ENCODE measurements at places on chromosomes 3 and 15.

DNA sequence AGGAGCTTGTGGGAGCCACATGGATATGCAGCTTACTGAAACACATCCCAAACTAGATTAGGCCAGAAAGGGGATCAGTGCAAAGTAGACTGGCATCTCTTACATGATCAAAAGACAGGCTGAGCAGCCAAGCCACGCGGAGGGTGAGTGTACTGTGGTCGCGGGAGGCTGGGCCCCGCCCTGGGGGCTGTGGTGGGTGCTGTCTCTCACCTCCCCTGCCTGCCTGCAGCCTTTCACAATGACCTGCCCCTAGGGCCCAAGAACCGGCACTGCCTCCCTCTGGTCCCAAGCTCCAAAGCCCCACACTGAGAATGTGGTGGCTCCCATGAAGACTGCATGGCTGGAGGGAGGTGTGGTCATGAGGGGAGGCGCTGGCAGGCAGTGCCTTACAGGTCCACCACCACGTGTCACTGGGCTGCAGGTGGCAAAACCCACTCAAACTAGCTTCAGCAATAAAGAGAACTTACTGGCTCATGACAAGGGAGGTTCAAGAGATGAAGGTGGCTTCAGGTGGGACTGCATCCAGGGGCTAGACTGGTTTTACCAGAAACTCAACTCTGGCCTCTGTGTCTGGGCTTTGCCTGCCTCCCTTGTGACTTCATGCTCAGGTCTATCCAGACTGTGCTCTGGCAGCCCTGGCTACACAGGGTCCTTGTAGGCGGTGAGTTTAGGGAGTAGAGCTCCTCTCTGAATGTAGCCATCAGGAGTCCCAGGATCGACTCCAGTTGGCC lies 27.4 kb upstream of the PLXND1 start:
- no peak for DNase-seq

- no peak for DNase-seq
These were observed 30.2 kb upstream of the PARL start for GRCh38 chr3:183914856-183915255.

- no peak for DNase-seq
These were observed 47.5 kb downstream of the NUP210 start for GRCh38 chr3:13372656-13373055.

DNA sequence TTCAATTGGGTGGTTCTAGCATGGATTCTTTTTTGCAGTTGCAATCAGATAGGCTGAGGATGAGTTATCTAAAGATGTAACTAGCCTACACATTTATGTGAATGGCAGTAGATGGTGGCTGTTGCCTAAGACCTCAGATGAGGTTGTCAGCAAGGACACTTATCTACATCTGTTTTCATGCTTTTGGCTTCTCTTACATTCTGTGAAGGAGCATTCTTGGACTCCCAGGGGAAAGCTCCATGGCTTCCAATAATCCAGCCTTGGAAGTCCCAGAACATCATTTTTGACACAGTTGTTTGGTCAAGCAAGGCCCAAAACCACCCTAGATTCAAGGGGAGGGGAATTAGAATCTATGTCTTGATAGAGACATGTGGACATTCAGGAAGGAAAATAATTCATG lies 332.2 kb upstream of the RBMS3 start:
- no peak for DNase-seq

DNA sequence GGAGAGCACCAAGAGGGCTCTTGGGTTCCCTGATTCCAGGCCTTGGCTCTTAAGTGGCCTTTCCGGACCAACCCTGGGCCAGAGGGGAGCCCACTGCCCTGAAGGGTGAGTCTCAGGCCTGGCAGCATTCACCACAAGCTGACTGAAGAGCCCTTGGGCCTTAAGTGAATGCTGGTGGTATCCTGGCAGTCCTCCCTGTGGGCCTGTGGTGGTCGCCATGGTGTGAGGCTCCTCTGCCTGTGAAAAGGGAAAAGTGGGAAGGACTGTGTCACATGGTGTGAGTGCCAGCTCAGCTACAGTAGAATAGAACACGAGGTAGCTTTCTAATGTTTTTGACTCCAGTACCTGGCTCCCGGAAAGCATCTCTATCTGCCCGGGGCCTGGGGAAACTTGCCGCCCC lies 15.3 kb downstream of the CHDH start:
- no peak for DNase-seq

DNA sequence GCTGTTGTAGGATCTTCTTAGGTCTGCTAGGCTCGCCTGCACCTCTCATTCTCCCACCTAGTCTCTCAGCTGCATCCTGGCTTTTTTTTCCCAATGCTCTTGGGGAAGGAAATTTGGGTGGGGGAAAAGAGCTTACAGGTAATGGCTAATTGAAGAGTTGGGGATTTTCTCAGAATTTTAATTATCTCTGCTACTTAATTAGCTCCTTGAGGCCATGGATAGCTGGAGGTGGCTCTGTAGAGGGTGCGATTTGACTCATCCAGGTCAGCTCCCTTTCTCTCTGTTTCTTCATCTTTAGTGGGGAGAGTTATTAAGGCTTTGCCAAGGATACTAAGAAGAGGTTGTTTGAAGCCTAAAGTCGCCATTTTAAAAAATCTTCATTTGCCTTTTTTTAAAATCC lies 22.6 kb downstream of the SNAPC5 start:
- DNase-seq: no peak

GRCh38 chr15:46938169-46938568 lies 779.1 kb upstream of the SEMA6D start:
- DNase-seq: no peak

DNA sequence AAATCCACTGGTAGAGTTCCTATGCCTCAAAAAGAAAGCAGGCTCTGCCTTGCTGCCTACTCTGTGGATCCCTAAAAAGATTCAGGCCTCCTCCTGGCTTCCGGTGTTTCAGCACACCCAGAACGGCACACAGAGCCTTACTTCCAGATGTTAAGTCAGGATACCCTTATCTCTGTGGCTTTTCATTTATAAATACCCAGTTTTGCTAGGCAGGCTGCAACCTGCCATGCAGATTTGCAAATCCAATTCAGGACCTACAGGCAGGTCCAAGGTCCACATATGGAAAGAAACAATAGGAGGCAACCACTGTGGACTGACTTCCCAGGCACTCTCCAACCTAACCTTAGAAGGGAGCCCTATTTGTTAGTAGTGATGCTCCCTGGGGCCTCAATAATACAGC lies 30.7 kb downstream of the EFL1 start:
- DNase-seq: no peak

GRCh38 chr3:143538577-143538981 lies 309.7 kb downstream of the SLC9A9 start:
- DNase-seq: no peak

- no peak for DNase-seq
These were observed 228.5 kb downstream of the LSAMP start for GRCh38 chr3:116216761-116217160.

DNA sequence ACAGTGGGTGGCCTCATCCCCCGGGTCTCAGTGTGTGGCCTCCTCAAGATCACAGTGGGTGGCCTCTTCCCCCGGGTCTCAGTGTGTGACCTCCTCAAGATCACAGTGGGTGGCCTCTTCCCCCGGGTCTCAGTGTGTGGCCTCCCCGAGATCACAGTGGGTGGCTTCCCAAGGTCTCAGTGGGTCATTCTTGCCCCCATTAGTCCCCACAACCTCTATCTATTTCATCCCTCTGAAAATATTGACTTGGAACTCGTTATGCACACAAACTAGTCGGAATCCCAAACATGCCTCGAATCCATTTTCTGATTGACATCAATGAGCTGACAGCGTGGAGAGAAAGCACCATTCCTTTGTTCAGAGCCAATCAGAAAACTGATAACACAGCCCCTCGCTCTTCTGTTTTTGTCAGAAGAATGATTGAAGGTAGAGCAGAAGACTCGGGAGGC lies 10.8 kb upstream of the SSUH2 start:
- no peak for DNase-seq

- no peak for DNase-seq
These were observed 59.3 kb upstream of the CHMP2B start for GRCh38 chr3:87167628-87168456.

DNA sequence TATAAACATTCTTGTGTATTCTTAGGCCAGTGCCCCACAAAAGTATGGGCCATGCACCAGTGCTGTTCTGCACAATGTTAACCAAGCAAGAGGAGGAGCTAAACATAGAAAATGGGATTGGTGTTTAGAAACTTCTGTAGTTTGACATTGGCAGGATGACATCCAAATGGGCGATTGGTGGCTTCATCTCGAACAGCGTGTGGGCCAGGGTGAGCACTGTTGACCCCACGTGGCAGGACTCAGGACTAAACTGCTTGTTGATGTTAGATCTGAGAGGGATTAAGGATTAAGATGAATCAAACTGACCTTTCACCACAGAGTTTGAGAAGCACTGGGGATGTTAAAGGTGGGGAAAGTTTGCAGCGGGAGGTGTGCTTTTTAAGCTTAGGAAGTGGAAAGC lies 31.9 kb downstream of the ZNF710 start:
- no peak for DNase-seq

- DNase-seq: no peak
These were observed 16.7 kb downstream of the DYNC1LI1 start for GRCh38 chr3:32553973-32554372.

Measured in liver (tissue), 10 donors.